Vagina (tissue), 2 donors: ENCODE measurements at places on chromosomes 1 and 21. TPM values are rescaled to one million over a fixed set of nuclear protein-coding genes. Genes with fewer than 3 reads are reported as not detected.

TINAGL1 gene
- 142 TPM for total RNA-seq

DNA sequence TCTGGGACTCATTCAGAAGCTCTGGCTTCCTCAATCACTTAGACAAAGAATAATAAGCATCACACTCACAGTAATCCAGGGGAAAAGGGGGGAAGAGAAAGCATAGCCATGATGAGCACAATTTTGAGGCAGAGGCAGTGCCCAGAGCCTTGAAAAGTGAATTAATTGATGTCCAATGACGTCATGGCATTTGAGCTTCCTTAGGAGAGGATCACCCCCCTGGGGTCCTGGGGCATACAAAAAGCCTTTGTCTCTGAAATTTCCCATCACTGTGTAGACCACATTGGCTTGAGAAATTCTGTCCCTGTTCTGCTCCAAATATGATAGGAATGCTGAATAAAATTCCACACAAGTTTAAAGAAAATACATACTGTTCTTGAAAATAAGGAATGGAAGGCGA, 84.3 kb upstream of the COA6 start:
- DNase-seq: no peak

GRCh38 chr1:172756024-172756423, 97.1 kb downstream of the FASLG start:
- DNase-seq: no peak

GRCh38 chr1:44605914-44606615, 68.2 kb downstream of the TMEM53 start:
- no peak for DNase-seq

DNA sequence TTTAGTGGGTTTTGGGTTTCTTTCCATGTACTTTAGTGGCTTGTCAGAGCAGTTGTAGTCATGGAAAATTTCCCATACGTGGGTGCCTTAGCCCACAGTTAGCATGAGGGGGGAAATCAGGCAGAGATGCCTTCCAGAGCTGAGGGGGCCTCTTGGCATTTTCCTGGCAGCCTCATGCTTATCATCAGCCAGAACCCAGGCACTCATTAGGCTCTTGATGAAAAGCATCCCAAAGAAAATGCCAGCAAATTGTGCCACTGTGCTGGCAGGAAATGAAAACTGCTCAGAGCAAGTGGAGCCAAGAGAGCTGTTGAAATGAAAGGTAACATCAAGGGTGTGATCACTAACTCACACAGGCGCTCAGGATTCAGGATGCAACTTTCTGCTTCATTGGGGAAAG, 128.0 kb downstream of the TNNI3K start:
- no peak for DNase-seq

DNA sequence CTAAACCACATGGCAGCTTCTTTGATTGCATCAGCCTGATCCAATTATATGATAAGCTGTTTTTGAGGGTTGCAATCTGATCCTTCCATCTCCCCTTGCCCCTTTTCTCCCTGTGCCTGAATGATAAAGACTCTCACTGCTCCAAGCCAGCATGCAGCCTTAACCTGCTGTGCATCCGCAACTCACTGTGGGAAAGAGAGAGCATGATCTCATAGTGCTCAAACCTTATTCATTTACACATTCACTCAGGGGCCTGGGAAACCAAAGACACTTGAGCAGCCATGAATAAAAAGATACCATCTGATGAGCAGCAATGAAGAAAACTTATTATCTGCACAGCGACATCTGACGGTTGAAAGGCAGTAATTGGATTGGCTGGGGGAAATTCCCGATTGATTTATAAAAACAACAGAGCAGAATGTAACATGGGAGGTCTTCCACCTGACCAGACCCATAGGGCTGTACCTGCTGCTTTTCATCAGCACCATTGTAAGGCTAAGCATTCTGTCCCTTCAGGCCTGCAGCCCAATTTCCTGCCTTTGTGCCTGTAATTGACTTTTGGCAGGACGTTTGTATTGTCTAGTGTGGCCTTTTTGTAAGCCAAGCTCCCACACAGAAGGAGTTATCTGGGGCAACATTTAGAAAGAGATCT, 62.5 kb downstream of the KIAA0040 start:
- DNase-seq: no peak
